ENCODE measurements at places on chromosomes 2 and 18. TPM values are rescaled to one million over a fixed set of nuclear protein-coding genes. Genes with fewer than 3 reads are reported as not detected.

Gene PLEKHH2
- total RNA-seq: 0.52 TPM

Gene EN1
- not detected for total RNA-seq

Gene KLHL41
- total RNA-seq: 0.07 TPM

Gene ZSWIM2
- total RNA-seq: not detected

GRCh38 chr2:83661711-83662110, 797.4 kb downstream of the SUCLG1 start:
- no peak for DNase-seq

GRCh38 chr18:76398295-76398694, 96.7 kb downstream of the ZNF516 start:
- DNase-seq: no peak

- DNase-seq: no peak
Measured at GRCh38 chr2:61356958-61357350, 113.9 kb downstream of the USP34 start.

GRCh38 chr2:239777219-239777618, 247.9 kb downstream of the NDUFA10 start:
- no peak for DNase-seq

- DNase-seq: no peak
Measured at GRCh38 chr18:40075616-40076015, 1879.4 kb upstream of the PIK3C3 start.

Measured in activated CD4-positive, alpha-beta T cell treated with anti-CD3 and anti-CD28 coated beads, Interleukin-2, amount 10 ng/mL, durations not matched to agents 24 days and 14 days (primary cell).